ENCODE measurements at places on chromosomes 6 and 20. TPM values are rescaled to one million over a fixed set of nuclear protein-coding genes. Genes with fewer than 3 reads are reported as not detected.
A peak's percentile ranks its signal among the peaks of the same experiment; 100 is the strongest.

Gene PLCB1
- total RNA-seq = 1.4 TPM

GRCh38 chr6:6952484-6952883, 155.3 kb upstream of the RREB1 start:
- no peak overlapping the region for H3K27ac ChIP-seq
- H3K27me3 ChIP-seq = no peaks in the 10 kb centered on the region
- DNase-seq = no peak
- H3K4me3 ChIP-seq = no peak overlapping the region
- no peaks in the 10 kb centered on the region for H3K4me1 ChIP-seq

GRCh38 chr6:95572098-95572497, 5.2 kb upstream of the MANEA start:
- H3K4me1 ChIP-seq = peaks cover 24% of the 10 kb centered on the region
- no peak overlapping the region for H3K4me3 ChIP-seq
- H3K27ac ChIP-seq = no peak overlapping the region
- H3K36me3 ChIP-seq = peaks cover 6% of the 10 kb centered on the region

GRCh38 chr6:119348748-119349360, 707 bp downstream of the MAN1A1 start:
- peak; percentile 53 for DNase-seq
- peak overlapping the region; percentile 77 for H3K27ac ChIP-seq
- H3K36me3 ChIP-seq = peaks cover 21% of the 10 kb centered on the region
- H3K4me1 ChIP-seq = peaks cover 43% of the 10 kb centered on the region

DNA sequence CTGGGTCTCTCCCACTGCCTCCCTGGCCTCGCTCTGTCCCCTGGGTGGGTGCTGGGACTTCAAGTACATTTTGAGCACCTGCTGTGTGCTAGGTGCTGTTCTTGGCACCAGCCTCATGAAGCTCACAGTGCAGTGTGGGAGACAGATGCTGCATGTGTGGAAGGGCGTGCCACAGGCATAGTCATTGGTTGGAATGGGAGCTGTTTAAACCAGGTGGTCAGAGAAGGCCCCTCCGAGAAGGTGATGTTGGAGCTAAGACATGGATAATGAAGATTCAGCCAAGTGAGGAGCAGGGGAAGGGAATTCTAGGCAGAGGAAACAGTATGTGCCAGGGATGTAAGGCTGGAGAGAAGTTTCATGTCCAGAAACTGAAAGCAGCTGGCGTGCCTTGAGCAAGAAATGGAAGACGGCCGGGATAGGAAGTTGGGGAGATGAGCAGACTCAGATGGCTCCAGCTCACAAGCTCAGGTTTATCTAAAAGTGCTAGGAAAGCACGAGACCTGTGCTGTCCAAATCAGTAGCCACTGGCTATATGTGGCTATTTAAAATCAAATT, 9.9 kb downstream of the LPIN3 start:
- no peak overlapping the region for H3K4me3 ChIP-seq
- H3K4me1 ChIP-seq = no peaks in the 10 kb centered on the region
- H3K27ac ChIP-seq = no peak overlapping the region
- H3K36me3 ChIP-seq = no peaks in the 10 kb centered on the region

DNA sequence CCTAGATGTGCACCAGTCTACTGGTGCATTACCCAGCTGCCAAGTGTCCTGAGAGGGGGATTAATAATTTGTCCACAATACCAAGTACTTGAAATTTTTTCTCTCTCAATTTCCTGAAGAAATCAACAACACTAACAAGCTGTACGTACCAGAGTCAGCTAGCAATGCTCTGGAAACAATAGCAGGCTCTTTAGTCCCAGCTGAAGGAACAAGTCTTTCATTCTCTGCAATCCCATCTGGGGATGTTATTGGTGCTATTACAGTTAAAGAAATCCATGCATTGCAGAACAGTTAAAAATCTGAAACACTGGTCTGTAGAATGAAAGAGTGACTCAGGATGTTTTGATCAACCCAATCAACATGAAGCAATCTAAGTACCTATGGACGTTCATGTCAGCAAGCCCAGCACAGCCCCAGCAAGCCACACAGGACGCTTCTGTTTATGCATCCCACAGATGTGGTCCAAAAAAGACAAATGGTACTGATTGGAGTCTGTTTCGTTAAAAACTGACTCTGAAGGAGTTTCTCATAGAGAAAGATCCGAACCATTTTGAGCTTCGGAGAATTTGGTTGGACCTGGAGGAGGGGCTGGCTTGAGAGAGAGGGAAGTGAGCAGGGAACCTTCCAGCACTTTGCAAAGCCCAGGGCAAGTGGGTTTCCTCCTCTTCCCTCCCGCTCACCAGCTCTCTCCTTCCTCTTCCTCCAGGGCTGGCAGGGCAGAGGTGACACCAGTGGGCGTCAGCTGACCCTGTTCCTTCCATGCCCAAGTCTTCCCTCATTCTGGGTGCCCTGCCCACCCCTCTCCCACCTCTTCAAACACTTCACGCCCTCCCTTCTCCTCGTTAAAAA, 11.9 kb downstream of the PRR18 start:
- no peak overlapping the region for H3K4me3 ChIP-seq
- no peak for DNase-seq
- peaks cover 14% of the 10 kb centered on the region for H3K27me3 ChIP-seq
- no peak overlapping the region for H3K27ac ChIP-seq

Gene PDE7B
- 0.73 TPM for total RNA-seq

DNA sequence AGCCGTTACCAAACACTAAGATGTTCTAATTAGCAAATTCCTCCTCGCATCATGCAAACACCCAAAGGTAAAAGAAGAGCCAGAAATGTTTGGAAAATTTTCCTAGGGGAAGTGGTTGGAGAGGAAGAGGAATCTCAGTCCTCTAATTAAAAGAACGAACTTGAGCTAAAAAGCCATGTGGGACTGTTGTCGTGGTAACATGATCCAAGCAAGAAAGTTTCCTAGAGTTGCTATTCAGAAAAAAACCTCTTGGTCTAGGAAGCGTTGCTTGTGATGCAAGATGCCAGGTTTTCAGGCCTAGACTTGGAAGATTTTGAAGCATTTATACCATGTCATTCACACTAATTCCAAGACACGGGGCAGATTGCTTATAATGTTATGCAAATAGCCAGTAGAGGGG, 106.8 kb upstream of the DOK5 start:
- no peak overlapping the region for H3K27ac ChIP-seq
- no peaks in the 10 kb centered on the region for H3K36me3 ChIP-seq
- H3K4me1 ChIP-seq = peaks cover 4% of the 10 kb centered on the region
- peaks cover 12% of the 10 kb centered on the region for H3K27me3 ChIP-seq
- DNase-seq = no peak

Gene DCDC2
- total RNA-seq = not detected

DNA sequence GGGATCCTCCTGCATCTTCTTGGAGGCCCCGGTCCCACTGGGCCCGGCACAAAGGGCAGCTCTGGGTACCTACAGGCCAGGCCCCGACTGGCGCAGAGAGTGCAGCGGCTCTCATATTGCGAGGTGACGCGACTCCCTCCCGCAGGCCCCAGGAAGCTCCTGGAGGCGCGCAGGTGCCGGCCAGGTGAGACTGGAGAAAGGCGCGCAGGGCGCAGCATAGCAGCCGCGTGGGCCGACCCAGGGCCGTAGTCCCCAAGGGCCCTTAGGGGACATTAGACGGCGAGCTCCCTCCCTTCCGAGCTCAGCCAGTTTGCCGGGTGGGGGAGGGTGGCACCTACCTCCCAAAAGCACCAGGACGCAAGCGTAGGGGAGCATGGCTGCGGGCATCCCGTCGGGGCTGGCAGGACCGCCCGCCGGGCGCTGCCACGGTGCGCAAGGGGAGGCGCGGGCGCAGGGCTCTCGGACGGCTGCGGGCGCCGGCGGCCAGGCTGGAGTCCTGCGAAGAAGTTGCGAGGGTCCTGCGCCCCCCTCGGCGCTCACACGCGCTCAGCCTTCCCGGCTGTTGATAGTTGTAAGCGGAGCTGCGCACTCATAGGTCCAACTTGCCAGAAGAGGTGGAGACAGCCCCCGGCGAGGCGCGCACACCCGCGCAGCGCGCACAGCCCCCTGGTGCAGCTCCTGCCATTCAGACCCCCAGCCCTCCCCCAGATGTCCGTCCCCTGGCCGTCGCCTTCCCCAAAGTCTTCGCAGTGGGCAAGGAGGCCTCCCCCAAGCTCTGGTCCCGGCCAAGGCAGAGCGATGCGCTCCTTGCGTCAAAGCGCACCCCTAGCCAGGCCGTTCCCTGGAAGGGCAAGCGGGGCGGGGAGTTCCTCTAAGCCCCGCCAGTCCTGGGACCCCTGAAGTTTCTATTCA, 622 bp downstream of the APCDD1L start:
- DNase-seq = no peak
- H3K27ac ChIP-seq = no peak overlapping the region
- H3K36me3 ChIP-seq = no peaks in the 10 kb centered on the region
- H3K27me3 ChIP-seq = peaks cover 30% of the 10 kb centered on the region
- H3K4me3 ChIP-seq = no peak overlapping the region

GRCh38 chr6:38483526-38483925, 156.2 kb downstream of the BTBD9 start:
- DNase-seq = no peak
- no peaks in the 10 kb centered on the region for H3K36me3 ChIP-seq
- H3K4me3 ChIP-seq = no peak overlapping the region

Gene FRK
- 0.02 TPM for total RNA-seq

GRCh38 chr6:111015389-111016124, 33.7 kb downstream of the RPF2 start:
- peaks cover 42% of the 10 kb centered on the region for H3K36me3 ChIP-seq
- H3K27ac ChIP-seq = no peak overlapping the region
- no peak for DNase-seq

GRCh38 chr6:17415321-17415720, 21.9 kb downstream of the CAP2 start:
- peaks cover 15% of the 10 kb centered on the region for H3K27me3 ChIP-seq
- H3K4me1 ChIP-seq = no peaks in the 10 kb centered on the region
- H3K4me3 ChIP-seq = no peak overlapping the region

DNA sequence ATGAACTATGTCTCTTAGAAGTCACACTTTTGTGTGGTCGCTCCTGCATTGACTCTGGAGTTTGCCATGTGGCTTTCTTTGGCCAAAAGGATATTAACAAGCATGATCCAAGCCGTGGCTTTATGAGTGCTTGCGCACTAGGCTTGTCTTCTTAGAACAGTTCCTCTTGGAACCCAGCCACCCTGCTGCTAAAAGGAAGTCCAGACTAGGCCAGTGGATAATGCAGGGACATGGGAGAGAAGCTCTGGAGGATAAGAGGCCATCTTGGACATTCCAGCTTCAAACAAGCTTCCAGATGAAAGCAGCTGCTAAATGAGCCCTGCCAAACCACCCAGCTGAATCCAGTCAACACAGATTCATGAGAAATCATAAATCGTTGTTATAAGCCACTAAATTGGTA, 346.4 kb downstream of the CDC5L start:
- no peaks in the 10 kb centered on the region for H3K36me3 ChIP-seq
- peaks cover 13% of the 10 kb centered on the region for H3K4me1 ChIP-seq
- no peak for DNase-seq
- H3K27ac ChIP-seq = no peak overlapping the region

Gene HLA-DOA
- 1.7 TPM for total RNA-seq

DNA sequence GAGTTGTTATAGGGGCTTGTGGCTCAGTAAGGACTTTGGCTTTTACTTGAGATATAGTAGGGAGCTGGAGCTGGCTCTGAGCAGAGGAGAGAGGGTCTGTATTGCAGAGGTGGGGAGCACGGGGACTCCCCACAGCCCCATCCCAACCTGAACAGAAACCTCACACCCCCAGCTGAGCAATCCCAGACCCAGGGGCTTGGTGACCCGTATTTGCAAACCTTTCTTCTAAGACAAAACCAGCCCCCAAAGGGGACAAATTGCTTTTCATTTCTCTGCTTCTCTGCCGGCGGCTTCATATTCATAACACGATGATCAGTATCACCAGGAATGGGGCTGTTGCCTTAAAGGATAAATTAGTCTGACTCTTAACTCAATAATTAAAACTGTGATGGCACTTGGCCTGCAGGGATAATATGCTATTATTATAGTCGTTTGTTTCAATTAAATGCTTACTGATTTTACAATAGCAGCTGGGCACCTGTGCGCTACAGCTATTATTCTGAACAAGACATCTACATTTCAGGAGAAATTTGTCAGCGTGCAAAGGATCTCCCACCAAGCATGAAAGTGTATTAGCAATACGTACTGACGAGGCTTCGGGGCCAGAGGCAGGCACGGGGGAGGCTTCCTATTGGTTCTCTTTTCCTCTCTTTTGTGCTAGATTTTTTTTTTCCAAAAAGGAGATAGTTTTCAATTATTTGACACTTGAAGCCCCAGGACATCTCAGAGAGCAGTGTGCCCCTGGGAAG, 118.1 kb downstream of the TOX2 start:
- no peaks in the 10 kb centered on the region for H3K27me3 ChIP-seq
- no peak overlapping the region for H3K4me3 ChIP-seq
- DNase-seq = no peak
- H3K4me1 ChIP-seq = peaks cover 29% of the 10 kb centered on the region
- H3K27ac ChIP-seq = peak overlapping the region; percentile 9

DNA sequence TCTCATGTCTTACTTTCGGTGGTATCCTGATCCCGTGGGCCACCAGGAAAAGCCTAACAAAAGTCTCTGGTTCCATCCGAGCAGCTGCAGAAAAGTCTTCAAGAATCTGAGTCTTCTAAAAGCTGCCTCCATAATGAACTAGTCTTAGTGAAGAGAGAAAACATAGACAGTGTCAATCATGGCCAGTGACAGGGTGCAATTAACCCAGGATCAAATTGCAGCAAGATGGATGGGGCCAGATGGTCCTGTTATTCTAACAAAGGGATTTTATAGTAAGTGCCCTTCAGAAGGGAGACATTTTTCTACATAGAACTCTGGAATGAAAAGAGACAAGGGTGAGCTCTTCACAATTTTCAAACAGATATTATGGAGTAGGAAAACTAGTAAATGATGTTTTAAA, 281.6 kb upstream of the ZFP64 start:
- H3K36me3 ChIP-seq = no peaks in the 10 kb centered on the region
- no peak overlapping the region for H3K27ac ChIP-seq
- no peak overlapping the region for H3K4me3 ChIP-seq
- no peak for DNase-seq
- H3K4me1 ChIP-seq = no peaks in the 10 kb centered on the region

Gene PLEKHG1
- 11.6 TPM for total RNA-seq

Gene SLC13A3
- total RNA-seq = 0.07 TPM

DNA sequence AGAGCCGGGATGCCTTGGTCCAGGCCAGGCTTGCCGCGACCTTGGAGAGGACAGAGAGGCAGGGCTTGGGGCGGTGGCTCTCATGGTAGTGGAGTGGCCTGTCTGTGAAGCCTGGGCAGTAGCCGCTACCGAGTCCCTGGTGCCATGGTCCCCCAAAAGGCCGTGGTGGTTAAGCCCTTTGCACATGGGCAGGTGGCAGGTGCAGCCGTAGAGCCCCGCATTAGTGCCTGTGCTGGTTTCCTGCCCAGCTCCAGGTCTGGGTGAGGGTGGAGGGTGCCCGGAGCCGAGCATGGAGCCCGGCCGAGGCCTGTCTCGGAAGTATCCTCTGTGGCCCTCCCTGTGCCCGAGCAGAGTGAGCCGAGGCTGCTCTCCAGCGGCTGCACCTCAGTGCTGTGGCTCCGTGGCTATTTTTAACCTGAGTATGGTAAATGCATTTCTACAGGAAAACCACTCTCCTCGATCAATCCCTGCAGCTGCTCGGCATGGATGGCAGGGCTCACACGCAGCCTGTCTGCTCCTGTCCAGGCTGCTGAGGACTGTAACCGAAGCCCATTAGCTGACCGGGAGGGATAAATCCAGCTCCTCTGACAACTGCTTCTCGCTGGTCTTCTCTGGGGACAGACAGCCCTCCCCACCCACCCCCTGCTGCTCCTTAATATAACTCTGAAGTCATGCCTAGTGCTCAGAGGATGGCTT, 36.3 kb upstream of the GATA5 start:
- H3K36me3 ChIP-seq = no peaks in the 10 kb centered on the region
- DNase-seq = no peak
- H3K27me3 ChIP-seq = peaks cover 17% of the 10 kb centered on the region
- H3K27ac ChIP-seq = no peak overlapping the region

GRCh38 chr6:134936476-134936875, 13.4 kb downstream of the ALDH8A1 start:
- no peaks in the 10 kb centered on the region for H3K27me3 ChIP-seq
- no peak overlapping the region for H3K27ac ChIP-seq
- DNase-seq = no peak
- no peaks in the 10 kb centered on the region for H3K36me3 ChIP-seq

All from activated CD4-positive, alpha-beta T cell treated with anti-CD3 and anti-CD28 coated beads for 36 hours (primary cell).